ENCODE measurements at places on chromosomes 6 and 20.

DNA sequence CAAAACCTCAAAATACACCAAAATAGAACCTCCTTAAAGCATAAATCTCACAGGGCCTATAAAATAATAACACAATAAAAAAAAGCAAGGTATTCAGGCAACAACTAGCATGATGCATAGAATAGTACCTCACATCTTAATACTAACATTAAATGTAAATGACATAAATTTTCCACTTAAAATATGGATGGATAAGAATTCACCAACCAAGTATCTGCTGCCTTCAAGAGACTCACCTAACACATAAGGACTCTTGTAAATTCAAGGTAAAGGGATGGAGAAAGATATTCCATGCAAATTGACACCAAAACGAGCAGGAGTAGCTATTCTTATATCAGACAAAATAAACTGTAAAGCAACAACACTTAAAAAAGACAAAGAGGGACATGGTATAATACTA lies 52.2 kb downstream of the PERP start:
- DNase-seq = no peak

- no peak for DNase-seq
Observed at GRCh38 chr6:38982470-38982869, 66.1 kb upstream of the GLP1R start.

- no peak for DNase-seq
Observed at GRCh38 chr6:36639171-36639808, 39.2 kb upstream of the CDKN1A start.

DNA sequence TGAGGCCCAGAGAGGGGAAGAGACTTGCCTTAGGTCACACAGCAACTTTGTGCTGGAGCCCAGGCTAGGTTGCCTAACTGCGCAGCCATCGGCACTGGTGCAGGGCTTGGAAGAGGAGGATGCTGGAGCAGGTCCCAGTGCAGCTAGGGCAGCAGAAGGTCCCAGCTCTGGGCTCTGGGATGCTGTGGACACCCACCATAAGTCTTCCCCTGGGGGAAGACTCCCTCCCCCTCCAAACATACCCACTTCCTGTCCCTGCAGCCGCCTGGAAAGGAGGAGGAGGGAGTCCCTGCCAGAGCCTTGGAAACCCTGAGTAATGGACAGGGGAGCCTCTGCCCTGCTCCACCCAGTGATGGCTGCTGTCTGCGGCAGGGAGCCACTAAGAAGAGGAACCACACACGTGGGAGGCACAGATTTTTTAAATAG lies 93.6 kb downstream of the NCR2 start:
- DNase-seq = no peak

- no peak for DNase-seq
Observed at GRCh38 chr6:154209555-154209954, 147.0 kb downstream of the IPCEF1 start.

- DNase-seq = no peak
Observed at GRCh38 chr6:111857674-111858337, 15.4 kb downstream of the FYN start.

DNA sequence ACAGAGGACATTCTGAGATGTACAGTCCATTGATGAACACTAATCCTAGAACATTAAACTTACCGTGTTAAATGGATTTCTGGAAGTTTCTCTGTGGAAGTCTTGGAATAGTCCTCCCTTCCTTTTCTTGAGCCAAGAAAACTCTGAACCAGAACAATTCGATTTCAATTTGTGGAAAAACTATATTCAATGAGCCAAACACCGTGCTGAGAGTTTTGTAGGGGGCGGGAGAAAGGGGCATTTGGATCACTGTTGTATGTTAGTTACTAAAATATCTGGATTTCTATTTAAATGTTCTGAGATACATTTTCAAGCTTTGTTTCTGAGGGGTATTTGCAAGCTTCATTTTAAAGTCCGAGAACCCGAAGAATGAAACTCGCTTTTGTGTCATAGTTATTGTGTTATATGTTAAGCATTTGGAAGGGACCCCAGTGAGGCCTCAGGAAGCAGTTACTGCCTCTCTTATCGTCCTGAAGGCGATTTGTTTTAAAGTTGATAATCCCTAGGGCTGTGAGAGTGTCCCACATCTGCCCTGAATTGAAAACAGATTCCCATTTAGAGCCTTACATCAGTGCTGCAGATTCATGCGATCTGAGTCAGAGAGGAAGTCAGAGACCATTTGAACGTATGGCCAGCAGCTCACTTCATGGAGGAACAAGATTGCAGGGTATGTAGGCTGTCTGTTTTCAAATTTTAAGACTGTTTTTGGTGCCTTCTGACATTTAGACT lies 70.8 kb upstream of the SASH1 start:
- no peak for DNase-seq

DNA sequence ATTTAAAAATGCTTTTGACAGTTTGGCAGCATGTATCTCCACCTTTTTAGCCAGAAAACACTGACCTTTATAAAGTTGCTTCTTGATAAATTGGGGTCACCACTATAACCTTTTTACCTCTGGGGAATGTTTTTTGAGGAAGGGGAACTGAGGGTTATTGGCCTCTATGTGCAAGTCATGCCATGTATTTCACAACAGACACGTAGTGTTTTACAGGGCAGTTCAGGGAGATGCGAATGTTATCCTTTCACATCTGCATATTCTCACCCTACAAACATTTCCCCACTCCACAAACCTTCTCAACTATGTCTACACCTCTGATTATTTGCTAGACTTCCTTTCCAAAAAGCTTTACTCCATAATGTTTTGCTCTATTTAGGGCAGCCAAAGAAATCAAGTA lies 17.0 kb upstream of the SLA2 start:
- DNase-seq = peak; percentile 66

- DNase-seq = no peak
Observed at GRCh38 chr20:40050596-40050995, 638.4 kb downstream of the MAFB start.

- no peak for DNase-seq
Observed at GRCh38 chr6:90121982-90122381, 174.7 kb downstream of the BACH2 start.

- DNase-seq = no peak
Observed at GRCh38 chr6:6196762-6197161, 123.7 kb downstream of the F13A1 start.

DNA sequence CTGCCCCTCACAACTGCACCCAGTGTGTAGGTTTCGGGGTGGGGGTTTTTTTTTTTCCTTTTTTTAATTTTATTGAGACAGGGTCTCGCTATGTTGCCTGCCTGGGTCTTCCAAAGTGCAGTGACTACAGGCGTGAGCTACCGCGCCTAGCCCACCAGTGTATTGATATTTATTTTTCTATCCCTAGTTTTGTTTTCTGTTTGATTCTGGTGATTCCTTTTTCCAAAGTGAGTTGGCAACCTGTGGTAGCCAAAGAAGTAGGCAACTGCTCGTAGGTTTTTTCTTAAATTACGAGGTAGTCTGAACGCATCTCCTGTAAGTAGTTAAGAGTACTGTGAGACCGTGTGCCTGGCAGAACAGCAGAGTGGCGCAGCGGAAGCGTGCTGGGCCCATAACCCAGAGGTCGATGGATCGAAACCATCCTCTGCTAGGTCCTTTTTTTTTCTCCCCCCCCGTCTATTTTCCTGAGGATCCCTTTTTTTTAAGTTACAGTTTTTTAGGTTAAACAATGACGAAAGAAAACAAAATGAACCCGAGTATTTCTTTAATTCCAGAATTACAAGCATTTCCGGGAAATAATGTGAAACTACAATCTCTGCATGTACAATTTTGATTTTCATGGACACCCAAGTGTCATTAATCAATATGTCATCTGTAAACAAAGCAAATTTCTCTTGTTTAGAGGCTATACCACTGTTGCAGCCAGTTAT lies 78.7 kb upstream of the BTN3A2 start:
- DNase-seq = peak; percentile 83

DNA sequence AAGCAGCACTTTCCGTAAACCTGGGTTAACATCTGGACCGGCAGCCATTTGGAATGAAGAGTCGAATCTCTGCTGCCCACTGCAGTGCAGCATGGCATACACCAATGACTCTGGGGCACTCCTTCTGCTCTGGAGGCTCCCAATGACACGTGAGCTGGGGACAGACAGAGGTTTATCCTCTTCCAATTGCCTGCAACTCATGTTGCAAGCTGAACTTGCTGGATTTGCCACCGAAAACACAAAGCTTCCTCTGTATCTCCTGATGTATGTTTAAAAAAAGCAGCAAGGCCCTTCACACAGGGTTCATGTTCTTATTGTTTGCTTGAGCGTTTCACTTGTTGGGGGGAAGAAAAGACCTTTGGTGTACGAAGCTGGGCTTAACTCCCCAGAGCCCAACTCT lies 10.8 kb downstream of the NCOA5 start:
- no peak for DNase-seq

DNA sequence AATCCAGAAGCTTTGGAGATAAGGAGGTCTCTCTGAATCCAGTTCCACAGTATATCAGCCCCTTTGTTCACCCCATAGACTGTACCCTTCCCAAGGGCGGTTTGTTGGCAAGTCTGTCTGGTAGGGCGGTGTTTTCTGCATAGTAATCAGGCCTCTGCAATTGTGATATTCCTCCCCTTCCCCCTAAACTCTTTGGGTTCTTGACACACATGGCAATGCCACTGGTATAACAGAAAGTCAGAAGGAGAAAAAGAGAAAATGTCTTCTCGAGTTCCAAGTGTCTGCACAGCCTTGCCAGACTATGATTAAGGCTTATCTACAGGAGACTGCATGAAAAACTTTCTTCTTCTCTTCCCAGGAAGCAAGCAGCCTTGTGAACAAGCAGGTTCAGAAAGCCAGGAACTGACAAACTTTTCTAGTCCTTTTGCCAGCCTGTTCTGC lies 45.6 kb downstream of the FOXO3 start:
- no peak for DNase-seq

DNA sequence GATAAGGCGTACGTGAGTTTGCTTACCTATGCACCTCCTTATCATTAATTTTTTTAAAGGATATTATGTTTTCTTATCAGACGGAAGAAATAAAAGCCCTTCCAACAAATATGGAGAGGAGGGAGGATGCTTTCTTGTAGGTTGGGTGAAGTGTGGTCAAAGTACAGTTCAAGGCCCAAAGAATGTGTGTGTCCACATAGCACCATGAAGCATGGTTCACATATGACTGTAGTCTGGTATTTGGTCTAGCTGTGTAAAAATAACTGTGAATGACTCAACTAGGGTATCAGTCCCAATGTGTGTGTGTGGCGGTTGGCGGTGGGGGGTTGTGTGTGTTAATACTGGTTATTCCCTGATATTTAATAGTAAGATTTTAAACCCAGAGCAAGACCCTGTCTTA lies 212.7 kb downstream of the TMEM242 start:
- no peak for DNase-seq

DNA sequence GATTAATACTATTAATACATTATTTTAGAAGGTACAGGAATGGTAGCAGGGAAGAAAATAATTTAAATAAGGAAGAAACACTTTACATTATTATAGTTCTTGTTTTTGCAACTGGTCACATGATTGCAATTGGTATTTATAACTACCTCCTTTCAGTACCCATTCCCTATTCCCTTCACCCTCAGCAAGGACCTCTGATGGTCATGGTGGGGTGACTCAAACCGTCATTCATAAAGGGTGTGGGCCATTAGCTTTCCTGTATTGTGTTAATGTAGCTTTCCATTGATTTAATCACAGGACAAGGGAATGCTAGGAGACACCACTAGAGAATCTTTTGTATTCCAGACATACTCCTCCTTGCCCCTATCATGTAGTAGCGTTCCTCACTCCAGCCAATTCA lies 47.2 kb upstream of the TMEM244 start:
- DNase-seq = no peak

DNA sequence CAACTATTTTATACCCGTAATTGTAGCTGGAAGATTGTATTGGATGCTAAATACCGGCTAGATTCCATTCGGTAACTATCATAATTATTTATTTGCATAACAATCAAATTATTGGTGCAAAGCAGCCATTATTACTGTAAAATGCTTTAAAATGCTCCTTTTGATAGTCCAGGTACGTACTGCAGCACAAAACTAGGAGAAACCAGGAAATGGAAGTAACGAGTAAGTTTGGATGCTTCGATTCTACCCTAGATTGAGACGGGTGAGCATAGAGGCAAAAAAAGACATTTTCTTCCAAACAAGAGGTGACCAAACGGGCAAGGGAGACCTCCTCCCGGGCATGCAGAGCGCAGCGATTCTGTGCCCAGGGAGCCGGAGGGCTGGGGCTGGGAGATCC lies 469 bp upstream of the XRN2 start:
- DNase-seq = no peak

DNA sequence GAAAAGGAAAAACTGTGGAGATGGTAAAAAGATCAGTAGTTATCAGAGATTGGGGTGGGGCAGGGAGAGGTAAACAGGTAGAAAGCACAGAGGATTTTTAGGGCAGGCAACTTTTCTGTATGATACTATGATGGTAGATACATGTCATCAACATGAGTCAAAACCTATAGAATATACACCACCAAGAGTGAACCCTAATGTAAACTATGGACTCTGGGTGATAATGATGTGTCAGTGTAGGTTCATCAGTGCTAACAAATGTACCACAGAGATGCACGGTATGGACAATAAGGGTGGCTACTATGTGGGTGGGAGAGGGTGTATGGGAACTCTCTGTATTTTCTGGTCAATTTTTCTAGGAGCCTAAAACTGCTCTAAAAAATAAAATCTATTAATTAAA lies 18.5 kb downstream of the PACSIN1 start:
- DNase-seq = no peak

- DNase-seq = no peak
Observed at GRCh38 chr6:151425561-151425960, 26.4 kb downstream of the RMND1 start.

- no peak for DNase-seq
Observed at GRCh38 chr6:168562576-168563151, 121.7 kb downstream of the SMOC2 start.

- DNase-seq = no peak
Observed at GRCh38 chr20:14148042-14148441, 152.7 kb downstream of the MACROD2 start.

GRCh38 chr20:23399568-23400241 lies 21.6 kb downstream of the NAPB start:
- DNase-seq = no peak

GRCh38 chr6:76250666-76251065 lies 178.2 kb upstream of the IMPG1 start:
- no peak for DNase-seq

DNA sequence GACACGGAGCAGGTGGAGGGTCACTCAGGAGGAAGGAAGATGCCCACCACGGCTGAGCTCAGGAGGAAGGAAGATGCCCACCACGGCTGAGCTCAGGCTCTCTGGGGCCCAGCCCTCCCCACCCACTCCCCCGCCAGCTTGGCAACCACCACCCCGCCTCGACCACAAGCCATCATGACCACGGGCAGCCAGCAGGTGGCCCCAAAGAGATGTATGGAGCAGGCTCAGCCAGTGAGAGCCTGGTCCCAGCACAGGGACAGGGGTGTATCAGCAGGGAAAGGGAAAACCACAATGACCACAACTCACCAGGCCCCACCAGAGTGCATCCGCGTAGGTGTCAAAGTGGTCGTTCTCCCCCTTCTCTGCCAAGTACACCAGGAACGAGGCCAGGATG lies 30.4 kb downstream of the KCNQ2 start:
- DNase-seq = no peak

- peak; percentile 39 for DNase-seq
Observed at GRCh38 chr6:28953039-28953584, 29.3 kb upstream of the TRIM27 start.
